Cerebellar nuclear complex (tissue), 1 donor: ENCODE measurements at places on chromosomes 6 and 20.

- no peak for DNase-seq
These were observed 202.4 kb downstream of the MOXD1 start for GRCh38 chr6:132198896-132199295.

- no peak for DNase-seq
These were observed 237.4 kb upstream of the GMDS start for GRCh38 chr6:2482773-2483172.

DNA sequence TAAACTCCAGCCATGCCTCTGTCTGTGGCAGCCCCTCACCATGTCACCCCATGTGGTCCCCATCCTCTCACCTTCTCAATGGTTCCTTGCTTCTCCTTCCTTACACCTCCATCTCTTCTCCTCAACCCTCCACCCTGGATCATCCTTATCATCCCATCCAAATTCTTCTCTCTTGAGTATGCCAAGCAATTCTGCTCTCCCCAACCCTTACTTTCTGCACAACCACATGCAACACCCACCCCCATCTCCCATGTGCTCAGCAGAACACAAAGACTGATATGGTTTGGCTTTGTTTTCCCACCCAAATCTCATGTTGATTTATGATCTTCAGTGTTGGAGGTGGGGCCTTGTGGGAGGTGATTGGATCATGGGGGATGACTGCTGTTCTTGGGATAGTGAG, 42.5 kb upstream of the RALY start:
- DNase-seq: no peak

DNA sequence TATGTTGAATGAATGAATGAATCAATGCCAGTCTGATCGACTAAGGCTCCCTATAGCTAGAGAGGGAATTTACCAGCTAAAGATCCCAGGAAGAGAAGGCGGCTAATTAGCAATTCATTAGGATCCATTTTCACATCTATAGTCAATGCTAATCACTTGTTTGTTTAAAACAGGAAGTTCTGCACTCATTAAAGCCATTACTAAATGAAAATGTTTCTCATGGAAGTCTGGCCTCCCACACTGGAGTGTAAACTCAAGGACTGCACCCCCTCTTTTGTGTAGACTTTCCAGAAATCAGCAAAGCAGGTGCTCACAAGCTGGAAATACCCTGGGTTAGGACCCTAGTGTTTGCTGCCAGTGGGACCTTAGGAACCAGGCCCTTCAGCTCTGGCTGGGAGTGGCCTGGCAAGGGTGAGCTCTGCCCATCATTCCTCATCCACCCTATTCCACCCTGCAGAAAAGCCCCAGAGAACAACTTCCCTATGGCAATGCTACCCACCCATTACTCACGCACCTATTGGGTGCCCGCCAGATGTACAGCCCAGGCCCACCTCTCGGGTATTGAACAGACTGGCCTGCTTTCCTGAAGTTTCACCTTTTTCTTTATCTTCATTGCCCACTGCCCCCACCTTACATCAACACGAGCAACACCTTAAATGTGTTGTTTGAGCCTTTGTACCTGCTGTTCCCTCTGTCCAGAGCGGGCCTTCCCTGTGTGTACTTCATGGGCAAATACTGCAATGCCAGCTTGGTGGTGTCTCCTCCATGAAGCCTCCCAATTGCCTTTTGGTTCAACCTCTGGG, 60.8 kb downstream of the TTI1 start:
- DNase-seq: no peak

DNA sequence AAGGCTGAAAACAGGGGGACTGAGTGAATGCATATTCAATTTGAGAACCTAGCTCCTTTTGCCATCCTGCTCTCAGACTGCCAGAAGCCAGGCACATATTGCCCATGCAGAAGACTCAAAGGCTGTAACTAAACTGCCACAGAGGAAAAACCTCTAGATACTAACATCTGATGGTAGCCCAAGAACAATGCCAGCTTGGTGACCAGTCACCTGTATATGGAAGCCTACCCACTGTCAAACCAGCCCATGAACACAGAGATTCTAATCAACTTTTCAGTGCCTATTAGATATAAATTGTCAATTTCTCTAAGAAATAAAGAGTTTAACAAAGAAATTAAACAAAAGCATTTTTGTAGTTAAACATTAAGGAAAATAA, 34.2 kb downstream of the GPR63 start:
- no peak for DNase-seq

- DNase-seq: no peak
These were observed 661.3 kb downstream of the BCKDHB start for GRCh38 chr6:80767808-80768207.

GRCh38 chr20:25355011-25355595, 35.5 kb downstream of the ABHD12 start:
- DNase-seq: no peak

DNA sequence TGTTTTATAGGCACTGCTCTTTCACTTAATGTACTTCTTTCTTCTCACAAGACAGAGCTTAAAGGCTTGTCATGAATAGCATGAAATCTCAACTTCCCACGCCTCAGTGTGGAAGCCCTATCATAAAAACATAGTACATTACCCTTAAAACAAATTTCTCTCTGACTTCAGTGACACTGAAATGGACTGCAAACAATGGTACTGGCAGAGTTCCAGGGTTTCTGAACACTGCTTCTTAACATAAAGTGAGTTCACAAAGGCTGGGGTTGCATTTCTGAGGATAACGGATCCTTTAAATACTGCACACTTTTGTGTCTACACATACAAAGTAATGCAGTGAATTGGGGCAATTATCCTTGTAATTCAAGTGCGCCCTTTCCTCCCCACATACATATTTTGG, 32.3 kb upstream of the PLEKHG1 start:
- no peak for DNase-seq

DNA sequence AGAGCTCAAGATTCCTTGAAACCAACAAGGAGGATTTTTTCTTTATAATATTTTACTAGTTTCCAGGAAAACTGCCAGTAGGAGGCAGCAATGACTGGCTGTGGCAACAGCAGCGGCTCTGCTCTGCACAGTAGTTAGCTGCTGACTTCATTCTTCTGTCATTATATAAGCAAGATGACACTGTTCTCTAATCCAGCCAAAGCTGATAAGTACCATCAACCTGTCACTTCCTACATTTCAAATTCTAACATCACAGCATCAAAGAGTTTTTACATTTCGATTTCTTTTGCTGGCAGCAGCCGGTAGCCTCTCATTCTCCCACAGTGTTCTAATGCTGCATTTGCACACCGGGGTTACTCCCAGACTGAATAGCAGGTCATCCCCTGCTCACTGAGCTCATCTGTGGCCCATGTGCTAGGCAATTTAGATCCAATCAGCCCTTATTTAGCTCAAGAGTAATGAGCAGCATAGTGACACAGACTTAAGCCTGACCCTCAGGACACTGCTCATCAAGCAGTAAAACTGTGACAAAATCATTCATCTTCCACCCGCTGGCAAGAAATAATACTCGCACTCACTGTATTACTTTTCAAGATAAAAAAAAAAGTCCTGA, 67.8 kb downstream of the MMS22L start:
- DNase-seq: no peak

DNA sequence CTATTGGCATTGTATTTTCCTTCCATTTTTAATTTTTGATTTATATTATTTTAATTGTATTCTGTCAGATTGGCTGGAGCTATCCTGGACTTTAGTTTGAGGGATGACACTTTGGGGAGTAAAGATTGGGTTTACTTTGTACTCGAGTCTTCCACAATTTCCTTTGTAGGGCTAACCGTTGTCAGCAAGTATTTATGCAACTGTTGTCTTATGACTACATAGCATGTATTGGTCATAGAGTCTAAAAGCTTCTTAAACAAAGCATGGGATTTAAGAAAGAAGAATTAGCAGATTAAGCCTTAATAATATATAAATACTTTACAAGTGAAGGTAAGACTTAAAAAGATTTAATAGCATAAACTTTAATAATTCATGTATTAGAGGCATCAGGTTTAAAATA, 19.6 kb downstream of the FARS2 start:
- no peak for DNase-seq

- DNase-seq: no peak
These were observed 185.7 kb downstream of the ASCC3 start for GRCh38 chr6:100695445-100695844.

DNA sequence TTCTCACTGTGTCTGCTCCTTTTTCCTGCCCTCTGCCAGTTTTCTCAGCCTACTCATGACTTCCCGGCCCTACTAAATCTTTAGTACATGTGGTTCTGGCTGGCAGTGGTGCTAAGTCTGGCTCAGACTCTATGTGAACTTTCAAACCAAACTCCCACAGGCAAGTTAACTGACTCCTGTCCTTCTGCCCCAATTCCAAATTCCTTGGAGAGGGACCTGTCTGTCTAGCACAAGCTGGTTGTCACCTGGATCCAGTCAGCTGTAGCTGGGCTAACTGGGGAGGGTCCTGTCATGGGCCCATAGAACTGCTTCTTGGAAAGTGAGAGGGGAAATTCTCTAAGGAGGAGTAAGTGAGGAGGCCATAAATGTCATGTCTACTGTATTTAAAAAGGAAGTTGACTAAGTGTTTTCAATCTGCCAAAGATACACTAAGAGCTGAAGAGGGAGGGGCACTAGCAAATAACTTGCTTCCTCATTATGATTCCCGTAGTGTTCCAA, 240.1 kb downstream of the KCNQ5 start:
- no peak for DNase-seq

DNA sequence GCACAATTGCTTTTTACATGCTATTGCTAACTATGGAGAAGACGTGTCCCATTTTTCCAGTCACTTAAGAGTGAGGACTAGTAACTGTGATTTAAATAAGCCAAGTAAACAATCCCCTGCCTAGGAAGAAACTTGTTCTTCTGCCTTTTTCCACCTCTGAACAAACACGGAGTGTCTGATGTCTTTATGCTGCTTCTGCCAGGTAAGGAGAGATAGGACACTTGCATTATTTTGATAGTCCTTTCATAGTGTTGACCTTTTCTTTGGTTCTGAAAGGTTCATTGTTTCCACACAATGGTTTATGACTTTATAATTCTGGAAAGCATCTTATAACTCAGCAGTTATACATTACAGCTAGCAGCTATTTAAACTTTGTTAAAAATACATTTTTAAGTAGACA, 8.4 kb downstream of the LRP11 start:
- DNase-seq: no peak

- DNase-seq: no peak
These were observed 727.8 kb downstream of the QKI start for GRCh38 chr6:164142322-164142721.

DNA sequence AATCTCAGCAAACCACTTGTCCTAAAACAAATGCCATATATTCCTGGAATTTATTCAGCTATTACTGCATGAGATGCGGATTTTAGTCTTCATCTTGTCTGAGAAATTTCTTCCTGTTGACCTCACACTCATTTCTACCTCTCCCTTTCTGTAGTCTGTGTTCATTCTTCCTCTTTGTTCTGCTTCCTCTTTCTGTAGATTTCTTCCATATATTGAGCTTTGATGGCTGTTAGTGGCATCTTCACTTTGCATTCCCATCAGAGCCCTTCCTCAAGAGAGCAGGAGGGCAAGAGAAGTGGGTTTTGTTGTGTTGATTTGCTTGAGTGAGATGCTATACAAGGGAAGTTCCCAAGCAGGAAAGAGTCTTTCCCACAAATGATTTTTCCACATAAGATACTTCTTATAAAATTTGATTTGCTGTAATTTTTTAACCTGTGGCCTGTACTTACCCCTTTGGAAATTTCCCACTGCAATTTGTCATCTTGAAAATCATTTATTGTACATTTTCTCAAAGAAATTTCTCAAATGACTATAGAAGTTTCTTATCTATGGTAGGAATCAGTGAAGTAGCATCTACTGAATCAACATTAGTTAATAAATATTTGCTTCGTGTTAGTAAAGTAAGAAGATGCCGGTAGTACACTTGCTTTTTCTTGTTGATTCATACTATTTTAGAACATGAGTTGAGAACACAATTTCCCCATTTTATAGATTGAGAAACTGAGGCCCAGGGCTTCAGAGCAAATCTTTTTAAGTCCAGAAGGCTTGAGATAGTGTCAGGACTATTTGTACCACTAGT, 43.8 kb downstream of the MAP3K4 start:
- DNase-seq: no peak

- no peak for DNase-seq
These were observed 91.9 kb downstream of the MYLK4 start for GRCh38 chr6:2658788-2659187.

- no peak for DNase-seq
These were observed 59.2 kb upstream of the DUSP22 start for GRCh38 chr6:232982-233640.

DNA sequence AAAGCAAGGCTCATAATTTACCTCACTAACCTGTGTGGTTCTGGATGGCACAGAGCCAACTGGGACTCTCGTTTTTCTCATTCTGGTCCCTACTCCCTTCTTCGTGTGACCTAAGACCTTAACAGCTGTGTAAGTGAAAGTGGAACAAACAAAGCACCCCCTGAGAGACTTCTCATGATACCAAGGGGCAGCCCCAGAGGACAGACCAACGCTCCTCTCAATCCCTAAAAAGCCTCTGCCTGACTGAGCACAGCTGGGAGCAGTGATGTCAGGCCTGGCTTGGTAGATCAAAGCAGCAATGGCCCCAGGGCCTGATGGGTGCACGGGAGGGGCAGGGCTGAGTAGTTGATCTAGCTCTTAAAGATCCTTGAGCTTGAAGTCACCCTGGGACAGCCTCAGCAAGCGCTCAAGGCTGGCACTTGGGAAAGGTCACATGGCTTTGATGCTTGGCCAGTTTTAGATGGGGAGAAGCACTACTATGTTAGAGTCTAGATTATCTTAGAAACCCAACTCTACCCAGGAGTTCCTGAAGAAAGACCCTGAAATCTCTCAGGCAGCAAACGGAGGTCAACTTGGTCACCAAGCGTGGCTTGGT, 16.2 kb upstream of the TGM2 start:
- no peak for DNase-seq

DNA sequence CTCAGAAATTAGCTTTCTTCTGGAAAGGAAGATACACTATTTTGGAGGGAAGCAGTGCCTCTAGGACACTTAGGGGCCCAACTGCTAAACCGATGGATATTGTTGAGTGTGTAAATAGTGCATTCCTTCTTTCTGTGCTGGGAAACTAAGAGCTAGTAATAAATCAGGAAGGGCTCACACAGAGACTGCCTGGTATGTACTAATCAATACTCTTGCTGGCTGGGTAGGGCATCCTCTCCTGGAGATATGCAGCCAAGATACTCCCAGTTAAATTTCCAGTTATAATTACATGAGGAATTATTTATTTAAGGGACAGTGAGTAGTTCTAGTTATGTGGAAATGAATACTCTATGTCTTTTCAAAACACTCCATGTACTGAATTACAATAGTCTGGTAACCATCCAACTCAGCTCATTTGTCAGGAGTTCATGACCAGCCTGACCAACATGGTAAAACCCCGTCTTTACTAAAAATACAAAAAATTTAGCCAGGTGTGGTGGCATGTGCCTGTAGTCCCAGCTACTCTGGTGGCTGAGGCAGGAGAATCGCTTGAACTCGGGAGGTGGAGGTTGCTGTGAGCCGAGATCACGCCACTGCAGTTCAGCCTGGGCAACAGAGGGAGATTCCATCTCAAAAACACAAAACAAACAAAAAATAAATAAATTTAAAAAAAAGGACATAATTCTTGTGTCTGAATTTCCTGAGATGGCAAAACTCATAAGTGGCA, 100.0 kb downstream of the OR2B2 start:
- DNase-seq: no peak

- DNase-seq: no peak
These were observed 7.4 kb downstream of the STK35 start for GRCh38 chr20:2108987-2109386.
